Kidney glomerular epithelial cell (primary cell): ENCODE measurements at places on chromosomes 7 and 10.

GRCh38 chr7:151494298-151495284 lies 25.1 kb downstream of the RHEB start:
- peak; percentile 25 for DNase-seq

GRCh38 chr10:90130321-90131086 lies 429.1 kb downstream of the KIF20B start:
- DNase-seq, result no peak

- DNase-seq, result no peak
Observed at GRCh38 chr10:91944880-91945630, 21.5 kb downstream of the BTAF1 start.

DNA sequence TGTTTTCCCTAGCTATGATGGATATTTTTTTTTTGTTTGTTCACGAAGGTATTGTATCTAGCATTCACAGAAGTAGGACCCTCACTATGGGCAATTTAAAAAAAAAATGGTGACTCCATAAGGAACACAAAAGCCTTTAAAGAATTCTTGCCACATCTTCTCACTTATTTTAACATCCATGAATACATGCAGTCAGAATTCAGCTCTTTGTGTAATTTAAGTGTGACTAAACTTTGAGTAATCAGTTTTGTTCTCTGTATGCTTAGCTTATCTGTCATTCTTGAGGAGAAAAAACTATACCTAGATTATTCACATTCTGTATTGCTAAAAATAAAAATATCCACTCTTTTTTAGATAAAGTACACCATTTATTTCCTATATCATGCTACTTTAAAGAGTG lies 313.2 kb upstream of the KCND2 start:
- peak; percentile 5 for DNase-seq

GRCh38 chr7:33351709-33352108 lies 222.3 kb downstream of the BBS9 start:
- DNase-seq, result no peak

GRCh38 chr10:14879124-14879927 lies 660 bp downstream of the SUV39H2 start:
- no peak for DNase-seq

DNA sequence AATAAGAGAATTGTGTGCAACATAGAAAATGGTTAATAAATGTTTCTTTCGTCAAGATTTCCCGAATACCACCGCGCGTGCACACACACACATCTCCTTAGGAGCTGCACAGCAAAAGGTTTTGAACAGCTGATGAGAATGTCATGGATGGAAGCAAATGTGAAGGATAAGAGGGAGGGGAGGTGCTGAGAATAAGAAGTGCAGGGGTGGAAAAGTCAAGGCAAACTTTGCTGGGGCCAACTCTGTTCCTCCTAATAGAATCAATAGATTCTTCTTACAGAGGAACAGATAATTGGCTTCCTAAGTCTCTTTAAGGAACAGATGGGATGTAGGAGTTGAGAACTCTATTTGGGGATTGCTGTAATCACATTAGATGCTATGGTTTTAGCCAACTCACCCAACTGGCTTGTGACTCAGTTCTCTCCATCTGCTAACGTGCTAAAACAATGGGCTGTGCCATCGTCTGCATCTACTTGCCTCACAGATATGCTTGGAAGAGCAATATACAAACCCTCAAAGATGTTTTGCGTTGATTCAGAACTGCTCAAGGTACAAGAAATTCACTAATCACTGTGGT lies 408.2 kb upstream of the CELF2 start:
- DNase-seq, result no peak

DNA sequence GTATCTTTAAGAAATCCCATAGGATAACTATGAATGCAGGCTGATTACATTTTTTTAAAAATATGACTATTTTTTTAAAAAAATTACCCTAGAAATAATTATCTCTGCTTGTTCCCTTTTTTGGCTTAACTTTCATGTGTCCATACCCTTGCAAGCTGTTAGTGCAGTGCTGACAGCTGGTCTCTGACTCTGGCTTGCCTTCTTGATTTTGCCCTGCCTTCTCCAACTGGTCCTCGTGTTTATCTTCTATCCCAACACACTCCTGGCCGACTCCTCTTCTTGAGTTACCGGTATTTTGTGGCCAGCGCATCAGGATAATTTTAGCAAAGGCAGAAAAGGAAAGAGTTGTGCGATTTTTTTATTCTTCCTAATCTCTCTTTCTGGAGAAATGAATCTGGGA lies 111.7 kb upstream of the STARD3NL start:
- DNase-seq, result no peak

DNA sequence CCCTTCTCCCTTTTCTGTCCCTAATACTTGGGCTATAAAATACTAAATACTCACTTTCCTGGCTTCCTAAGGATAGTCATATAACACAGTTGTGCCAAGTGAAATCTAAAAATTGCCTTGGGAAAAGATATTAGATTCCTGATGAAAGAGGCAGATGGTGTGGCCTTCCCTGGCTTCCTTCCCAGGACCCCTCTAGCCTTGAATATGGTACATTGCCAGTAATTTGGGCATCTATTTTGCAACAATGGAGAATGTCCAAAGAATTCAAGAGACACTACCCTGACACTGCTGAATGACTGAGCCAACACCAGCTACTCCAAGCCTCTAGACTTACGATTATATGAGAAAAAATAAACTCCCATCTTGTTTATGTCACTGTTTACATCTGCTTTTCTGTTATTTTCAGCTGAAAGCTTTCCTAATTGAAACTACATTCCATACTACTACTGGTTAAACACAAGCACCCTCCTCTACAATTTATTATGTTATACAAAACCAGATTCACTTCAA lies 17.9 kb downstream of the COPG2 start:
- DNase-seq, result no peak

- no peak for DNase-seq
Observed at GRCh38 chr7:13021566-13022300, 334.3 kb downstream of the ARL4A start.

GRCh38 chr7:44990109-44991023 lies 9.6 kb upstream of the CCM2 start:
- DNase-seq, result peak; percentile 64

DNA sequence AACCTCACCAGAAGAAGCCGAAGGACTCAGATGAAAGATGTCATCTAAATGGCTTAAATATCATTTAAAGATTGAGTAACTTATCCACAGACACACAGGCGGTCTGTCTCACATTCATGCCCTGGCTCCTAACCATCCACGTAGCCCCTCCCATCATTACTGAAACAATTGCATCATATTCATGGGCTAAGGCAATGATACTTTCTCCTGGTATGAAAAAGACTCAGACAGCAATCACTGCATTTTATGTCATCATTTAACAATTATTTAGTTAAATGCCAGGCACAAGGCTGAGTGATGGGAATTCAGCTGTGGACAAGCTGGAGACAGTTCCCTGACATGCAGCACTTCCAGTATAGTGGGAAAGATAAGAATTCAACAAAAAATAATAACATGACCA lies 11.2 kb upstream of the TECTB start:
- no peak for DNase-seq

GRCh38 chr7:94205529-94205928 lies 189.2 kb upstream of the COL1A2 start:
- DNase-seq, result no peak

DNA sequence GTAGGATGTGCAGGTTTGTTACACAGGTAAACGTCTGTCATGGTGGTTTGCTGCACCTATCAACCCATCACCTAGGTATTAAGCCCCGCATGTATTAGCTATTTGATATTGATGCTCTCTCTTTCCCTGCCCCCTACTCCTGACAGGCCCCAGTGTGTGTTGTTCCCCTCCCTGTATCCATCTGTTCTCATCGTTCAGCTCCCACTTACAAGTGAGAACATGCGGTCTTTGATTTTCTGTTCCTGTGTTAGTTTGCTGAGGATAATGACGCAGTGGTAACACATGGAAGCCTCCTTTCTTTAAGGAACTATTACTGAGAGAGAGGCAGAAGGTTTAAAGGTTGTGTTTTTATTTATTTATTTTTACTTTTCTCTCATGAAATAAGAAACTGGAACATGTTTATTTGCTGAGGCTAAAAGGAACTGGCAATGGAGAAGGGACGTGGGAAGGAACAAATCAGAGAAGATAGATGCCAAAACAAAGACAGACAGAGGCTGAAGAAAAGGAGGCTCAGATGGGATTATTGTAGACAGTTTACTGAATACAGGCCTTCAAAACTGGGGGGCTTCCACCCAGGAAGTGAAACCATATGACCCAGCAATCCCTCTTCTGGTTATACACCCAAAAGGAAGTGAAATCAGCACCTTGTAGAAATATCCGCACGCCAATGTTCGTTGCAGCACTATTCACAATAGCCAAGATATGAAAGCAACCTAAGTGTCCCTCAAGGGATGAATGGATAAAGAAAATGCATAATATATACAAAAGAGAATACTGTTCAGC lies 556.3 kb downstream of the GRM8 start:
- no peak for DNase-seq

DNA sequence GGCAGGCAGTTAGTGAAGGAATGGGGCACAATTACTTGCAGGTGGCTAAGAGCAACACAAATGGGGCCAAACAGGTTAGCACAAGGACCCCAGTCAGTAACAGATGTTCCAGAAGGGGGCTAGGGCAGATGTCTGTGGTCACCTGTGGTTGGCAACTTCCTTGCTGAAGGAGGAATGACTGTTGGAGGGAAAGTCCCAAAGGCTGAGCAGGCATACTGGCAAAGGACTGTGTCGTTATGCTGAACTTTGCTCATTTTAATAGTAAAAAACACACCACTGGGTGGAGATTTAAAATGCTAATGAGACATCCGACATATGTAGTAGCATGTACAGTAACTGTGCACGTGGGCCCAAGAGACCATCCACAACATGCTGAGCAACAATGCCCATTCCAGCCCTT lies 511.6 kb downstream of the CALN1 start:
- DNase-seq, result no peak

DNA sequence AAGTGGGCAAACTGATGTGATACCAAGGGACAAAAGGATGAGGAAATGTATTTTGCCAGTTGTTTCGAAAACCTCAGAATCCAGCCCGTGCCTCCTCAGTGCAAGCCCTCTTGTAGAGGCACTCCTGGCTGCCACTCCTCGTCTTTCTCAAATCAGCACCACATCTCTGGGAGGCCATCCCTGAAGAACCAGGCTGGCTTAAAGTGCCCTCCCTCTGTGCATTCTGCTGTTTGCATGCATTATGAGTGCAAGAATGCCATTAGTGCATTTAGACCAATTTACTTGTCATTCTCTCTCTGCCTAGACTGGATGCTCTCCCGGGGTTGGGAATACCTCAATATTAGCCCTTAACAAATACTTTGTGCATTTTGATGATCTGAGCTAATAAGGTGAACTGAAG lies 19.9 kb upstream of the FAM180A start:
- DNase-seq, result no peak

- DNase-seq, result no peak
Observed at GRCh38 chr7:102468478-102469350, 3.9 kb downstream of the LRWD1 start.

GRCh38 chr7:158495216-158495615 lies 92.4 kb downstream of the PTPRN2 start:
- no peak for DNase-seq

- DNase-seq, result peak; percentile 63
Observed at GRCh38 chr7:43481902-43482678, 100.8 kb upstream of the STK17A start.

DNA sequence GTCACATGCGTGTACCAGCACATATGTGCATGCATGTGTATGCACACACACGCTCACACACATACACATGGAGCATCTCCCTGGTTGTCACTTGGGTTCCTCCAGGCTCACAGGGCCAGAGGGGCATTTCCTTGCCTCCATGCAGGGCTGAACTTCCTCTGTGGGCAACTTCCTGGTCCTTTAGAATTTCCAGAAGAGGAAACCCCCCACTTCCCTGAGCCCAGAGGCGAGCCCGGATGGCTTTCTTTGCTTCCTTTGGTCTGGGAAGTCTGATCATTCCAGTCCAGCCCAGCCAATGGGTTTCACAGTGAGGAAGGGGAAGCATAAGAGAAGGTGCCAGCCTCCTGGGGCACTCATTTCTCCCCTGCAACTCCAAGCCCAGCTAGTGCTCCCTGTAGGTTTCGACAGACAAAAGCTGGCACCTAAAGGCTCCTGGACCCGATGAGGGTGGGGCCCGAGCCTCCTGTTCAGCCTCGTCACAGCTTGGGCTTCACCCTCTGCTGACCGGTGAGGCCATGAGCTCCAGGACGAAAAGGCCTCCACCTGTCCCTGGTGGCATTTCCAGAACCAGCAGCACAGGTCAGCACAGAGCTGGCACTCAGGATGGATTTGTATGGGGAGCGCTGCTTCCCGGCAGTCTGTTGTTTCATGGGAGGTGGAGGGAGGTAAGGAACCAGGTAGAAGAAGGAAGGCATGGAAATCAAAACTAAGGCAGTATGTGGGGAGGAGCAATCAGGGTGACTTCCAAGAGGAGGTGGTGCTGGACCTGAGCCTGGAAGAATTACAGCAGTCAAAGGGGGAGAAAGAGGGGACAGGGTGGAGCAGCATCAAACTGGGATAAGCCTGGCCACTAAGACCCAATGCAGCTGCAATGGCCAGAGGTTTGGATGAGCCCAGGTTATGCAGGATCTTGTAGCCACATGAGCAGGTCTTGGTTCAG lies 23.7 kb downstream of the BTBD16 start:
- no peak for DNase-seq

- no peak for DNase-seq
Observed at GRCh38 chr7:143359771-143360353, 2.7 kb downstream of the FAM131B start.

DNA sequence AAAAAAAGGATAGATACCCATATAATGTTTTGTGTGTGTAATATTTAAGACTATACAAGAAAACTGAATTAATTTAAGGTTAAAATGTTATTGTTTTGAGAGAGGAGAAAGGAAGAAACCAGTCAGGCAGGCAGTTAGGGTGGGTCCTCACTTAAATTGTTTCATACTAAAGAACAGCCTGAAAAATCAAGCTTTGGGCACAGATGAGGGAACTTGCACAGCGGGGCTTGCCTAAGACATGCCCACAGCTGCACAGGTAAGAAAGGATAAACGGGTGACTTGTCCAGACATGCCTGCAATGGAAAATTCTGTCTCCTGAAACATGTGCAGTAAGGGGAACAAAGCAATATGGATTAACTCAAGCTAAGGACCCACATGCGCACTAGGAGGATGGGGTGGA lies 158.4 kb downstream of the BBS9 start:
- DNase-seq, result no peak

DNA sequence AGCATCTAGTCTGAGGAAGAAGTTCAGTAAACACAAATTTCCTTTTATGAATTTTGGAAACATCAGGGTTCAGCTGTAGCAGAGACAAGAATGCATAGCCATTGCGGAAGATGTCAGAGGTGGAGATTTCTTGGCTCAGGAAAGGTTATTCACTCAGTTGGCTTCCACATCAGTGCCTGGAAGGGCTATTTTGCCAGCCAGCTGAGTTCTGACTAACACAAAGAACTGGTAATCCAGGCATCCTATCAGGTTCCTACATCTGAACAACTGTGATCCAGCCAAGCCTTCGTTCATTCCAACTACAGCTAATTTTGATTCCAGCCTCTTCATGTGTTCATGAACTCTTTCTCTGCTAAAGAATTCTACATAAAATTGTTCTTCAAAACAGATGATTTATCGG lies 965.6 kb downstream of the XPNPEP1 start:
- DNase-seq, result no peak
